GM23338 (cell line): ENCODE measurements at places on chromosomes 5 and 9. TPM values are rescaled to one million over a fixed set of nuclear protein-coding genes. Genes with fewer than 3 reads are reported as not detected.

GKAP1 gene
- polyA plus RNA-seq: 15.4 and 16.7 TPM in 2 replicates

GRCh38 chr5:55411876-55412275, 104.1 kb downstream of the MTREX start:
- DNase-seq: no peak

- DNase-seq: no peak
These were observed 66.5 kb downstream of the EPB41L4B start for GRCh38 chr9:109254317-109254716.

DNA sequence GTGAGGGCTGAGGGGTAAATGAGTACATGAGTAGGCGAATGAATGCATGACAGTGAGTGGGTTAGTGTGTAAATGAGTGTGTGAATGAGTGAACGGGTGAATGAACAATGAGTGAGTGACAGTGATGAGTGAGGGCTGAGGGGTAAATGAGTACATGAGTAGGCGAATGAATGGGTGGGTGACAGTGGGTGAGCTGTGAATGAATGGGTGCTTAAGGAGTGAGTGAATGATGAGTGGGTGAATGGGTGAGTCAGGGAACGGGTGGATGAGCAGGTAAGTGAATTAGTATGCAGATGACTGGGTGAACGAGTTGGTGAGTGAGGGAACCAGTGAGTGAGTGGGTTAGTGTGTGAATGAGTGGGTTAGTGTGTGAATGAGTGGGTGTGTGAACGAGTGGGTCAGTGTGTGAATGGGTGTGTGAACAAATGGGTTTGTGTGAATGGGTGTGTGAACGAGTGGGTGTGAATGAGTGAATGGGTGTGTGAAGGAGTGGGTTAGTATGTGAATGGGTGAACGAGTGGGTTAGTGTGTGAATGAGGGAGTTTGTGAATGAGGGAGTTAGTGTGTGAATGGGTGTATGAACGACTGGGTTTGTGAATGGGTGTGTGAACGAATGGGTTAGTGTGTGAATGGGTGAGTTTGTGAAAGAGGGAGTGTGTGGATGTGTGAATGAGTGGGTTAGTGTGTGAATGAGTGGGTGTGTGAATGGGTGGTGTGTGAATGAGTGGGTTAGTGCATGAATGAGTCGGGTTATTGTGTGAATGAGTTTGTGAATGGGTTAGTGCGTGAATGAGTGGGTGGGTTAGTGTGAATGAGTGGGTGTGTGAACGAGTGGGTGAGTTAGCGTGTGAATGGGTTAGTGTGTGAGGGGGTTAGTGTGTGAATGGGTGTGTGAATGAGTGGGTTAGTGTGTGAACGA, 32.9 kb downstream of the NKD2 start:
- no peak for DNase-seq

DNA sequence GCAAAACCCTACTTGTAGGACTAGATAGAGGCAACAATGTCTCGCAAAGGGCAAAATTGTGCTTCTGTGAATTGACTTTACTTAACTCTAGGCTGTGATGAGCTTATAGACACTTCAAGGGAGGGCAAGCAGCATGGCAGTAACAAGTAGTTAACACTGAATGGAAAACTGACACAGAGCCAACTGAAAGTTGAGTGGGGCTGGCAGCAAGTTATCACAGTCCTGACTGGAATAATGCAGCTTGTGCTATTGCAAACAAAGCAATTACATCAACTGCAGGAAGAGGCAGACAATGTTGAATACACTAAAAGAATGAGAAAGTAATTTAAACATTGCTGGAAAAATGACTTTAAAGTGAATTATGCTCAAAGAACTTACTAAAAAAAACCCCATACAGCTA, 62.2 kb downstream of the RNF38 start:
- no peak for DNase-seq
